Large intestine (tissue), 12 donors: ENCODE measurements at places on chromosomes 2 and 18. TPM values are rescaled to one million over a fixed set of nuclear protein-coding genes. Genes with fewer than 3 reads are reported as not detected.
A peak's percentile ranks its signal among the peaks of the same experiment; 100 is the strongest.

The PLA2R1 gene
- polyA plus RNA-seq = 18.4 TPM

The OSR1 gene
- 17.7 TPM for polyA plus RNA-seq

The UGT1A9 gene
- not detected for polyA plus RNA-seq

The DYNAP gene
- 0.37 TPM for polyA plus RNA-seq

The COLEC11 gene
- 1.5 TPM for polyA plus RNA-seq

The VWA3B gene
- polyA plus RNA-seq = 0.09 TPM

The SERPINB2 gene
- polyA plus RNA-seq = 0.15 TPM

The CHRNG gene
- 0.21 TPM for polyA plus RNA-seq

The GALR1 gene
- 0.51 TPM for polyA plus RNA-seq

The C1GALT1C1L gene
- polyA plus RNA-seq = 1.1 TPM

The CHPF gene
- polyA plus RNA-seq = 81.8 TPM

The TSPYL6 gene
- 0.06 TPM for polyA plus RNA-seq

The GKN2 gene
- 0.10 TPM for polyA plus RNA-seq

DNA sequence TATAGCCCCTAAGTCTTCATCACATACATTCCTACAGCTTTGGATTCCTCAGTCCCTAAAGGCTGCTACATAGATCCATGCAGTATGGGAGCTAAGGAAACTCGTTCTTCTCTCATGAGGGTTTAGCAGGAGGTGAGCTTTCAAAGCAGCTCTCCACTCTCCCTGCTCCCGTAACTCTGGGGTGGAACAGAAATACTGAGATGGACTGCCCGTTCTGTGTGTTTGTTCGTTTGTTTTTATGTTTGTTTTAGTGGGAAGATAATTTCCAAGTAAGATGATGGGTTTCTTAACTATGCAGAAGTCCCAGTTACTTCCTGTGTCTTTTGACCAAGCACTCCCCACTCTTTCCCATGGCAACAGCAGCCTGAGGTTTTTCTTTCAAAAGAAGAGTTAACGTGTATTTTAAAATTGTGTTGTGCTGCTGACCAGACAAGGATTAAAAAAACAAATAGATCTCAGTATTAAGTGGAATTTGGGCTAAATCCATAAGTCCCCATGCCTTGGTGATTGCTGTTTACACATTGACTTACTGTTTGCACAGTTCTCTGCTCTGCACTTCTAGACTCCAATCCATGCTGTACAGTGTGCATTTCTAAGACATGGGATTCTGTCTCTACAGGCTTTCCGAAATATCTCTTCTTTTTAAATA lies 156.4 kb upstream of the SH3BP4 start:
- H3K27me3 ChIP-seq = no peaks in the 10 kb centered on the region
- peaks cover 7% of the 10 kb centered on the region for H3K4me1 ChIP-seq
- no peak overlapping the region for H3K4me3 ChIP-seq
- H3K27ac ChIP-seq = no peak overlapping the region
- DNase-seq = no peak

DNA sequence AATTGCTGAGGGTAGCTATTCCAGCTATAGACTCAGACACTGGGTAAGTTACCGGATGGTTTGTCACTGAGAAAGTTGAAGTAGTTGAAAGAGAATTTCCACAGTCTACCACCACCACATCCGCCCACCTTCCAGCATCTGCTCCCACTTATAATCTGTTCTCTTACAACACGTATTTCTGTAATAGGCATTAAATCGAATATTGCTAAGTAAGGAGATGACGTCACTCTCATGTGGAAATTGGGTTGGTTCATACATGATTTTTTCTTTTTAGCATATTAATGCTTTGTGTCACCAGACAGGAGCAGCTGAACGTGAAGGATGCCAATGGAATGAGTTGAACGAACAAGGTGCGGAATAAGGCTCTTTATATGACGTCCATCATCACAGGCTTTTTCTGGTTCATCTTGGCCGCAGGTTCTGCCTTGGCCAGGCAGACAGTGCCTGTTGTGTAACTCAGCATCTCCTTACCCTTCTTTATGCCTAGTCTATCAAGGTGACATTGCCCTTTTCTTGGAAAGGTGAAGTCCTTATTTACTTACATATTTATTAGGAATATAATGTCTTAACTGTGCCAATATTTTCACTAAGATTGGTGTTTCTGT lies 45.9 kb downstream of the THUMPD2 start:
- no peaks in the 10 kb centered on the region for H3K27me3 ChIP-seq
- H3K27ac ChIP-seq = no peak overlapping the region
- H3K4me3 ChIP-seq = no peak overlapping the region

GRCh38 chr2:169739351-169739750 lies 5.7 kb downstream of the KLHL23 start:
- peaks cover 25% of the 10 kb centered on the region for H3K36me3 ChIP-seq
- peaks cover 23% of the 10 kb centered on the region for H3K4me1 ChIP-seq
- no peak overlapping the region for H3K27ac ChIP-seq
- no peak overlapping the region for H3K4me3 ChIP-seq
- DNase-seq = no peak
- H3K27me3 ChIP-seq = no peaks in the 10 kb centered on the region

DNA sequence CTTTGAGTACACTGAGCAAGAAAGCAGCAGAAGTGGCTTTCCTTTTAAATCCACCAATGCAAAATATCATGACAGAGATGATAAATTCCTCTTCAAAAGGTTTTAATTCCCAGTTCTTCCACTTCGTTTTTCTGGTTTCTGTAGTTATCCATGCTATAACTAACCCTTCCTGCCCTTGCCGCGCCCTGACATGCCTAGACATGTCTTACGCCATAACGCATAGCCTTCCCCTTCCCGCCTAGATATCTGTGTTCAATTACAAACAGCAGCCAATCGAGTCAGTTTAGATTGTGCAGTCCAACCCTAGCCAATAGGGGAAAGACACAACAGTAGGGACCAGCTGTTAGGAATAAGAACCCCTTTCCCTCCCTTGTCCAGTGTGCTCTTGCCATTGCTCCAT lies 16.1 kb downstream of the PRPF40A start:
- no peak overlapping the region for H3K4me3 ChIP-seq
- H3K27me3 ChIP-seq = no peaks in the 10 kb centered on the region
- H3K4me1 ChIP-seq = no peaks in the 10 kb centered on the region
- H3K36me3 ChIP-seq = peaks cover 28% of the 10 kb centered on the region
- no peak overlapping the region for H3K27ac ChIP-seq

GRCh38 chr2:12717191-12718014 lies 667 bp downstream of the TRIB2 start:
- peaks cover 48% of the 10 kb centered on the region for H3K27me3 ChIP-seq
- DNase-seq = peak; percentile 50
- H3K27ac ChIP-seq = peak overlapping the region; percentile 82
- H3K4me1 ChIP-seq = no peaks in the 10 kb centered on the region
- H3K36me3 ChIP-seq = no peaks in the 10 kb centered on the region

DNA sequence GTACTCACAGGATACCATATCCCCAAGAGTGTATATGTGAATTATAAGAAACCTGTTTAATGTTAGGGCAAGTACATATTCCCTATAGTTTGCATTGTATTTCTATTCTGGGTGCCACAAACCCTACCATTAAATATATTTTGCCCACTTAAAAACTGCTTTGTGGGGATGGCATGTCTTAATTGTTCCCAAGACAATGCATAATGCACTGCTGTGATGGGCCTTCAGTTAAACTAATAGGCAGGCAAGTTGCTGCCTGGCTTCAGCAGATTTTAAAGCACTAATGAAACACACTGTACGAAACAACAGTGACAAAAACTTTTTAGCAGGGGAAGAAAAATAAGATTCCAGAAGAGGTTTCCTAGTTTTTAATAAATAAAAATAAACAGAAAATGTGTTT lies 104.8 kb upstream of the VRK2 start:
- no peak for DNase-seq
- no peaks in the 10 kb centered on the region for H3K27me3 ChIP-seq
- H3K4me3 ChIP-seq = no peak overlapping the region
- H3K4me1 ChIP-seq = no peaks in the 10 kb centered on the region
- no peak overlapping the region for H3K27ac ChIP-seq

DNA sequence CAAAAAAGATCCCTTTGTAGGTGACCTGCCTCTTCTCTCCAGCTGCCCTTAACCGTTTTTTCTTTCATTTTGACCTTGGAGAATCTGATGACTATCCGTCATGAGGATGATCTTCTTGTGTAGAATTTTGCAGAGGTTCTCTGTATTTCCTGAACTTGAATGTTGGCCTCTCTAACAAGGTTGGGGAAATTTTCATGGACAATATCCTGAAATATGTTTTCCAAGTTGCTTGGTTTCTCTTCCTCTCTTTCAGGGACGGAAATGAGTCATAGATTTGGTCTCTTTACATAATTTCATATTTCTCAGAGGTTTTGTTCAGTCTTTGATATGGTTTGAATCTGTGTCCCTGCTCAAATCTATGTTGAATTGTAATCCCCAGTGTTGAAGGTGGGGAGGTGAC lies 34.0 kb downstream of the ZC3H8 start:
- no peak overlapping the region for H3K27ac ChIP-seq
- no peaks in the 10 kb centered on the region for H3K4me1 ChIP-seq
- H3K36me3 ChIP-seq = peaks cover 5% of the 10 kb centered on the region
- no peaks in the 10 kb centered on the region for H3K27me3 ChIP-seq
- no peak for DNase-seq

GRCh38 chr18:26386002-26386401 lies 159.8 kb downstream of the TAF4B start:
- H3K27ac ChIP-seq = peak overlapping the region; percentile 32
- peaks cover 15% of the 10 kb centered on the region for H3K4me1 ChIP-seq
- DNase-seq = peak; percentile 83
- H3K36me3 ChIP-seq = peaks cover 3% of the 10 kb centered on the region

- H3K27ac ChIP-seq = no peak overlapping the region
- H3K4me1 ChIP-seq = no peaks in the 10 kb centered on the region
- H3K36me3 ChIP-seq = no peaks in the 10 kb centered on the region
- no peak overlapping the region for H3K4me3 ChIP-seq
- H3K27me3 ChIP-seq = no peaks in the 10 kb centered on the region
- no peak for DNase-seq
Observed at GRCh38 chr2:210844016-210844415, 287.6 kb downstream of the CPS1 start.

DNA sequence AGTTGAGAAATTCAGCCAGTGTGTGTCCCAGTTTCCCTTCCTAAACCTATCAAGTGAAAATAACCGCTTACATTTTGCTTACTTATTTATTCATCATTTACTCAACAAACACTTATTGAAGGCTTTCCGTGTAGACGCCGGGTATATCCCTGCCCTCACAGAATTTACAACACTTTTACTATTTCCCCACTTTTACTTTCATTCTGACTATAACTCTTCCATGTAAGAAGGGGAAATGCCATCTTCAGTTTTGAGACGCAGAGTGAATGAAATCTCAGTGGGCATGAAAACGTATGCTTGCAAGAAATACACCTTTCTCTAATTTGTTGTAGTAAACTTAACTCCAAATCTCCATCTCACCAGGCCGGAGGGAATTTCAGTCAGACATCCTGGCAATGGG lies 251.0 kb upstream of the CHAC2 start:
- H3K27me3 ChIP-seq = no peaks in the 10 kb centered on the region
- no peaks in the 10 kb centered on the region for H3K36me3 ChIP-seq
- H3K4me1 ChIP-seq = no peaks in the 10 kb centered on the region
- H3K27ac ChIP-seq = no peak overlapping the region
- H3K4me3 ChIP-seq = no peak overlapping the region
- DNase-seq = no peak

- no peak overlapping the region for H3K27ac ChIP-seq
- H3K4me3 ChIP-seq = no peak overlapping the region
- no peaks in the 10 kb centered on the region for H3K27me3 ChIP-seq
- no peaks in the 10 kb centered on the region for H3K36me3 ChIP-seq
- peaks cover 7% of the 10 kb centered on the region for H3K4me1 ChIP-seq
Observed at GRCh38 chr2:152425765-152426727, 91.1 kb downstream of the FMNL2 start.

GRCh38 chr2:217667512-217667911 lies 335.3 kb downstream of the TNS1 start:
- no peaks in the 10 kb centered on the region for H3K36me3 ChIP-seq
- H3K4me3 ChIP-seq = no peak overlapping the region
- no peak for DNase-seq
- no peaks in the 10 kb centered on the region for H3K4me1 ChIP-seq
- H3K27me3 ChIP-seq = peaks cover 2% of the 10 kb centered on the region

DNA sequence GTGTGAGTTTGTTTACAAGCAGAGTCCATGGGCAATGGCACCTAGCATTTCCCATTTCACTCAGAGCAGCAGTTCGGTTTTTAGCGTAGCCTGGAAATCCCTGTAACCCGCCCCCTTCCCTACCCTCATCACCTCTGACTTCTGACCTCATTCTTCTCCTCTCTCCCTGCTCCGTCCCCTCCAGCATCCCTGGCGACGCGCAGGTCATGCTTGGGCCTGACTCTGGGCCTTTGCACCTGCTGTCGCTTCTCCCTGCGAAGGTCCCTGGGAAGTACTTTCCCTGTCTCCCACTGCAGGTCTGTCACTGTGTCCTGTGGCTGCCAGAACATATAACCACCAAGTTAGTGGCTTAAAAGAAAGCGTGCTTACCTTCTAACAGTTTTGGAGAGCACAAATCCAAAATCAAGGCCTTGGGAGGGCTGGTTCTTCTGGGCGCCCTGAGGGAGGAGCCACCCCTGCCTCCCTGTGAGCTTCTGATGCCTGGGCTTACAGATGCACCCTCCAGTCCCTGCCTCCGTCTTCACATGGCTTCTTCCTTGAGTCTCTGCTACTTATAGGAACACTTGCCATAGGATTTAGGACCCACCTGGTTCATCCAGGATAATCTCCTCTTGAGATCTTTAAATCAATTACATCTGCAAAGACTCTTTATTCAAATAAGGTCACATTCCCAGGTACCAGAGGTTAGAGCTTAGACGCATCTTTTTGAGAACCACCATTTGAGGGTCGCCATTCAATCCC lies 8.1 kb upstream of the RAB17 start:
- peaks cover 68% of the 10 kb centered on the region for H3K4me1 ChIP-seq
- no peaks in the 10 kb centered on the region for H3K27me3 ChIP-seq

- no peak overlapping the region for H3K4me3 ChIP-seq
- H3K36me3 ChIP-seq = no peaks in the 10 kb centered on the region
- DNase-seq = no peak
- H3K27me3 ChIP-seq = no peaks in the 10 kb centered on the region
- H3K27ac ChIP-seq = no peak overlapping the region
Observed at GRCh38 chr2:97712693-97713295, 582 bp upstream of the ZAP70 start.

DNA sequence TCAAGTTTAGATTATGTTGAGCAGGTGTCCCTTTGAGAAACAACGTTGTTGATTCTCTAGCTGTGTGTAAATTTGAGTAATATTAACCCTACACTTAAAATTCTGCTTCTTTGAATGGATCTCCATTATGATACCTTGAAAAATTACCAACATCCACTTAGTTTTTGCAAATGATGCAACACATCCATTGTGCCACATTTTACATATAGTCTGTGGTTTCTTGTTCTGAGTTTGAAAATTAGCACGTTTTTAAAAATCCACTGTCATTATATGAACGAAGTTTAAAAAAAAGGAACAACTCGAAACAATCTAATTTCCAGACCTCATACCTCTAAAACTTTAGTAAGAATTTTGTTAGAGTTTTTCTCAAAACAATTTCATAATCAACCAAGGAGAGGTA lies 37.7 kb downstream of the PIK3C3 start:
- H3K4me3 ChIP-seq = no peak overlapping the region
- no peak for DNase-seq
- no peaks in the 10 kb centered on the region for H3K4me1 ChIP-seq
- H3K36me3 ChIP-seq = peaks cover 37% of the 10 kb centered on the region

- H3K27ac ChIP-seq = no peak overlapping the region
- H3K36me3 ChIP-seq = no peaks in the 10 kb centered on the region
- H3K27me3 ChIP-seq = no peaks in the 10 kb centered on the region
- H3K4me1 ChIP-seq = no peaks in the 10 kb centered on the region
- H3K4me3 ChIP-seq = no peak overlapping the region
- no peak for DNase-seq
Observed at GRCh38 chr18:73514449-73514848, 633.2 kb downstream of the FBXO15 start.

GRCh38 chr2:206915121-206915520 lies 24.2 kb upstream of the CPO start:
- H3K36me3 ChIP-seq = no peaks in the 10 kb centered on the region
- H3K27ac ChIP-seq = peak overlapping the region; percentile 66
- H3K4me1 ChIP-seq = peaks cover 4% of the 10 kb centered on the region
- peak; percentile 70 for DNase-seq
- H3K27me3 ChIP-seq = no peaks in the 10 kb centered on the region
